ENCODE measurements at places on chromosomes 7 and 10.

- ATAC-seq = no peak
Measured at GRCh38 chr10:11705722-11706121, 36.5 kb upstream of the ECHDC3 start.

DNA sequence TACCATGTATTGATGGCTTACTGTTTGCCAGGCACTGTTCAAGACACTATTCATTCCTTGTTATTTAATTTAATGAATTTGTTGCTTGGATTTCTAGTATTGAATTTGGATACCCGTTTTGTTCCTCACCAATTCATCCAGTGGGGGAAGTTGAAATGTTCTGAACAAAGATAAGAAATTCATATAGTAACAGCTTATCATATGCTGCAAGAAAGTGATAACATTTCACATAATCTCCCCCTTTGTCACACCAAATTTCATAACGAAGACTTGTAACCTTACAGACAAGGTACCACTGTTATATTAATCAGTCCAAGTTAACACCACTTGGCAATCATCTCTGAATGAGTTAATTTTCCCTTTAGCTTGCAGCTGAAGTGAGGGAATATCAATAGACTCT is 42.1 kb downstream of the SCIN start:
- ATAC-seq = no peak

DNA sequence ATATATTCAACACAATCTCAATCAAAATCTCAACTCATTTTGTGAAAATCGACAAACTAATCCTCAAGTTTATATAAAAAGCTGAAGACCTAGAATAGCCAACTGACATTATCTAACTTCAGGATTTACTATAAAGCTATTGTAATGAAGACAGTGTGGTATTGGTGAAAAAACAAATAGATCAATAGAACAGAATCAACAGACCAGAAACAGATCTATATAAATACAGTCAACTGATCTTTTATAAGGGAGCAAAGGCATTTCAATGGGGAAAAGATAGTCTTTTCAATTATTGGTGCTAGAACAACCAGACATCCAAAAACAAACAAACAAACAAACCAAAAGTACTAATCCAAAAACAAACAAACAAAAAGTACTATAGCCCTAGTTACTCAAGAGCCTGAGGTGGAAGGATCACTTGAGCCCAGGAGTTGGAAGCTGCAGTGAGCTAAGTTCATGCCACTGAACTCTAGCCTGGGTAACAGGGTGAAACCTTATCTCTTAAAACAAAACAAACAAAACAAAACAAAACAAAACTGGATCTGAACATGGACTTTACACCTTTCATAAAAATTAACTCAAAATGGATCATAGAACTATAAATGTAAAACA is 26.6 kb upstream of the AKR1D1 start:
- no peak for ATAC-seq

DNA sequence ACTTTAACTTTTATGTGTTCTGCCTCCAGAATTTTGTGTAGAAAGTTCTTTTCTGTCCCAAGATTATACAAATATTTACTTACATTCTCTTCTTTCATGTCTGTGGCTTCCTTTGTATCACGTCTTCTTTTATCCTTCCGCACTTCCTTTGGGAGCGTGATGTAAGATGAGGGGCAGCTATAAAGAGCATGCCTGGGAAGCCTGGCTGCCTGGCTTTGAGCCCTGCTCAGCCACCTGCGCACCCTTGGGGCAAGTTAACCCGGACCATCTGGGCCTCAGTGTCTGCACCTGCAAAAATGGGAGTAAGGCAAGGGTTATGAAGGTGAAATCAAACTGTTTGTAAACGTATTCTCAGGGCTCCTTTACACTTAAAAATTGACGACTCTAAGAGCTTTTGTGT is 25.2 kb downstream of the PALD1 start:
- ATAC-seq = no peak

GRCh38 chr7:73512018-73512780 is 9.9 kb downstream of the BAZ1B start:
- no peak for ATAC-seq

Data from gastroesophageal sphincter (tissue), 4 donors.